SJSA1 (cell line): ENCODE measurements at places on chromosomes 1 and 21.

GRCh38 chr1:8541961-8542521 lies 224.1 kb downstream of the SLC45A1 start:
- DNase-seq, result no peak

DNA sequence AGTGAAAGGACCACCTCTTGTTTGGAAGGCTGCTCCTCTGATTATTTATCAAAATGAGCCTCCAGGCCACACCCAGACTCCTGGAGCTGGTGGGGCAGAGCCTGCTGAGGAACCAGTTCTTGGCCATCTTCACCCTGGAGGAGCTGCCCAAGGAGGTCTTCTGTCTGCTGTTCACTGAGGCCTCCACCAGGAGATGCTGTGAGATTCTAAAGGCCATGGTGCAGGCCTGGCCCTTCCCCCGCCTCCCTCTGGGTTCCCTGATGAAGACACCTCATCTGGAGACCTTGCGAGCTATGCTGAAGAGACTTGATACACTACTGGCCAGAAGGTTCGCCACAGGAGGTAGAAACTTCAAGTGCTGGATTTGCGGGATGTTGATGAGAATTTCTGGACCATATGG lies 61.7 kb upstream of the GJA8 start:
- no peak for DNase-seq

- DNase-seq, result no peak
Observed at GRCh38 chr1:168714012-168714411, 15.0 kb downstream of the DPT start.

GRCh38 chr1:155107309-155108264 lies 20.1 kb upstream of the EFNA1 start:
- no peak for DNase-seq

GRCh38 chr1:55445416-55445815 lies 230.3 kb upstream of the USP24 start:
- no peak for DNase-seq
